ENCODE measurements at places on chromosomes 3 and 15. TPM values are rescaled to one million over a fixed set of nuclear protein-coding genes. Genes with fewer than 3 reads are reported as not detected.

The EFHB gene
- 0.78 TPM for total RNA-seq

The GOLGA6B gene
- total RNA-seq = not detected

DNA sequence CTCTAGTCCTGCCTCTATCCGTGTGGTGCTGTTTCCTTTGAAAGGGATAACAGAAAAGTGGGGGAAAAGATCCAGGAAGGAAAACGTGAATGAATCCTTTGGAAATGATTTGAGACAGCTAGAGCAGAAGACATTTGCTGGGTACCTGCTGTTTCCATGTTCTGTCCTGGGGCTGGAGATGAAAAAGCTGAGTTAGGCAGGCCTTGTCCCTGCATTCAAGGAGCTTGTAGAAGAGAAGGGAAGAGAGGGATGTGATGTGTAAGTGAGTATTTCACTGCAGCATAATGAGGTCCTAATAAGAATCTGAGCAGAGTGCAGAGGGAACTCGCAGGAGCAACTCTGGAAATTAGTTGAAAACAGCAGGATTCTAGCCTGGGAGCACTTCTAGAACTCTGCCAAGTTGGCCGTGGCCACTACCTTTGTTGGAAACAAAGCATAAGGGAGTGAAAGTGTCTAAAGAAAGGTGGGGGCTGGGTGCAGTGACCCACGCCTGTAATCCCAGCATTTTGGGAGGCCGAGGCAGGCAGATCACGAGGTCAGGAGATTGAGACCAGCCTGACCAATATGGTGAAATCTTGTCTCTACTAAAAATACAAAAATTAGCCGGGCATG lies 13.8 kb upstream of the SEMA4B start:
- H3K27me3 ChIP-seq = no peaks in the 10 kb centered on the region
- H3K4me3 ChIP-seq = no peak overlapping the region
- H3K27ac ChIP-seq = peak overlapping the region; percentile 82
- H3K36me3 ChIP-seq = no peaks in the 10 kb centered on the region

GRCh38 chr15:52427804-52428203 lies 100.9 kb downstream of the MYO5A start:
- no peaks in the 10 kb centered on the region for H3K4me1 ChIP-seq
- no peak overlapping the region for H3K4me3 ChIP-seq
- DNase-seq = no peak
- no peak overlapping the region for H3K27ac ChIP-seq

DNA sequence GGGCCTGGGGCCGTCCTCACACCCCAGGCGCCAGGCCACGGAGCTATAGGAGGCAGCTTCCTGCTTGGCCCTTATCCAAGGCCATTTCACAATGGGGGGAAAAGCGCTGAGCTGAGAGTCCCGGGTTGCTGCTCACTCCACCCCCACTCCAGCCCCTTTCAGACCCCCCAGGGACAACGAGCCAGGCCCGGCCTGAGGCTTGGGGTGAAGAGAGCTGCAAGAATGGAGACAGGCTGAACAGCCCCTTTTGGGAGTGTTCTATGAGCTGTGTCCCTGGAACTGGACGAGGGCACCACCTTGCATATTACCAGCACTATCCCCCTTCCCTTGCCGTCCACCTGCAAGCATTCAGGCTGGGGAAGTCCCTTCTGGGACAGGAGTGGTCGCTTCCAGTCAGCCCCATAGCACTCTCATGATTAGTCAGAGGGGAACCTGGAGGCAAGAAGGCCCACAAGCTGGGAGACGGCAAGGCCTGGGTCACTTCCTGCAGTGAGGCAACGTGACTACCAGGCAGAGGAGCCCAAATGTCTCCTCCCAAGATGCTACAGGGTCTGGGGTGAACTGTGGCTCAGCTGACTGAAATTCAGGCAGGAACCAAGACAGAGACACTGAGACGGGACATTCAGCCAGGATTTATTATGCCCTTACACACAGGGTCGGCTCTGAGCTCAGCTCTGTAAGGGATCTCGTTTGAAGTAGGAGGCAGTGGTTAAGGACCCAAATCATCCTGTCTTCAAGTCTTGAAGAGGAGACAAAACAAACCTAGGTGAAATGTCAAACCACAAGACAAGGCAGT lies 8.6 kb upstream of the SRP14 start:
- no peaks in the 10 kb centered on the region for H3K36me3 ChIP-seq
- peaks cover 71% of the 10 kb centered on the region for H3K4me1 ChIP-seq
- H3K4me3 ChIP-seq = peak overlapping the region; percentile 68
- no peak for DNase-seq

- no peak overlapping the region for H3K4me3 ChIP-seq
- no peak overlapping the region for H3K27ac ChIP-seq
- no peaks in the 10 kb centered on the region for H3K4me1 ChIP-seq
- no peak for DNase-seq
Observed at GRCh38 chr3:94596887-94597566, 534.2 kb downstream of the NSUN3 start.

GRCh38 chr15:54089776-54090175 lies 111.5 kb downstream of the UNC13C start:
- H3K36me3 ChIP-seq = no peaks in the 10 kb centered on the region
- no peaks in the 10 kb centered on the region for H3K4me1 ChIP-seq
- H3K27me3 ChIP-seq = peaks cover 34% of the 10 kb centered on the region
- no peak for DNase-seq
- no peak overlapping the region for H3K27ac ChIP-seq

DNA sequence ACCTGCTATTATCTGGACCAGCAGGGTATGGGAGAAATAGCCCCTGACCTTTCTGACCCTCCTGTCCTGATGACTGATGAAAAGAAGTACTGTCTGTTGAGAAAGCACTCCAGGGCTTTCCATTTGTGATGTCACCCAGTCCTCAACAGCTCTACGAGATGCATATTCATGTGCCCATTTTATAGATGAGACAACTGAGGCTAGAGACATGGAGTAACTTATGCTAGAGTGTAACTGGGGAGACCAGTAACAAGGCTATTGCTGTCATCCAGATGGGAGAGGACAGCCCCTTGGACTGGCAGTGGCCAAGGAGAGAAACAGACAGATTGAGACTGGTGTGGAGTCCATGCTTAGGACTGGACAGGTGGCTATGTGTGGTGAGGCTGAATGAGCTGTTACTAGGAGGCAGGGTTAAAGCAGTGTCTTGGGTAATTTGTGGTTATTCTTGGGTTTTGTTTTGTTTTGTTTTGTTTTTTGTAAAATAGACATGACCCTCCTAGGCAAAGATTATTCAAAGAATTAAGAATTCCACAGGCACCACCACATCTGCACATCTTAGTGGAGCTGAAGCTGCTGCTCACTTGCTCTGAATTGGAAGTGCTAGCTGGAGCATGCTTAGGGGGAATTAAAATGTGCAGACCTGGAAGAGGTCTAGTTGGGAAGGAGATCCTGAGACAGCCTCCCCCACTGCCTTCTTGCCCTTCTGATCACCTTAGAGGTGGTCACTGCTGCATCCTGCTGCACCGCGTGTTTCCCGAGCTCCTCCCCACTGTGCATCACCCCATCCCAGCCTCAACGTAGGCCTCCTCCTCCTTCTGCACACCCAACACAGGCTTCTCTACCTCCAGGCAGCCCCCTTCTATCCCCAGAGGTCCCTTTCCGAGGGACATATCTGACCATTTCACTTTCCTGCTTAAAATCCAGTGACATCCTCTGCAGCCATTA lies 8.4 kb downstream of the HRH1 start:
- peaks cover 40% of the 10 kb centered on the region for H3K27me3 ChIP-seq
- H3K4me1 ChIP-seq = no peaks in the 10 kb centered on the region
- H3K36me3 ChIP-seq = no peaks in the 10 kb centered on the region

DNA sequence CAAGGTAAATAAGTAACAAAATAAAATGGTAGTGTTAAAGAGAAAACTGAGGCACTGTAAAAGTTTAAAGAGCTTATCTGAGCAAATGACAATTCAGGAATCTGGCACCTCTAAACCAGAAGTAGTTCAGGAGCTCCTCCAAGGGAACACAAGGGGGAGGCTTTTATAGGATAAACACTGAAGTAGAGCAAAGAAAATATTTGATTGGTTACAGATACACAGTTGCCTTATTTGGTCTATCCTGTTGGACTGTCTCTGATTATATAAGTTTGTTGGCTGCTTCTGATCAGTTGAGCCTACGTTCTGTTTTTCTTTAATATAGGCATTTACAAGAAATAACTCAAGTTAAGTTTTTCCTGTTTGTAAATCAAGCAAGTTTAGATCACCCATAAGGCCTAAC lies 146.9 kb downstream of the ERC2 start:
- H3K27me3 ChIP-seq = peaks cover 10% of the 10 kb centered on the region
- H3K4me3 ChIP-seq = no peak overlapping the region
- H3K4me1 ChIP-seq = peaks cover 11% of the 10 kb centered on the region
- DNase-seq = no peak

DNA sequence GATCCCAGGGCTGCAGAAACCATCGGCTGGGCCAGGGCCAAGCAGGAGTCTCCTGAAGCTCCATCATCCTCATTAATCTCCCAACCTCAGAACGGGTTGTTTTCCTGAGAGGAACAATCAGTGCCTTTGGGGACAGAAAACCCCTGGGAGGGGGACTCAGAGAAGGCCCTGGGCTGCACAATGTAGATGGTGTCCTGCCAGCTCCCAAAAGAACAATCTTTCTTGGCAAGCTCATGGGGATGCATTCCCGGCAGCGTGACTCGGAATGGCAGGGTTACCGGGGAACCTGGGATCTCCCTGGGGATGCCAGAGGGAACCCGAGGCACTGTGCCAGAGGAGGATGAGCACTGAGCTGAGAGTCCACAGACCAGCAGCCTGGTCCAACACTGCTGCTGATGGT lies 72.1 kb upstream of the ATP2B2 start:
- H3K4me1 ChIP-seq = no peaks in the 10 kb centered on the region
- no peak overlapping the region for H3K27ac ChIP-seq
- no peak overlapping the region for H3K4me3 ChIP-seq

DNA sequence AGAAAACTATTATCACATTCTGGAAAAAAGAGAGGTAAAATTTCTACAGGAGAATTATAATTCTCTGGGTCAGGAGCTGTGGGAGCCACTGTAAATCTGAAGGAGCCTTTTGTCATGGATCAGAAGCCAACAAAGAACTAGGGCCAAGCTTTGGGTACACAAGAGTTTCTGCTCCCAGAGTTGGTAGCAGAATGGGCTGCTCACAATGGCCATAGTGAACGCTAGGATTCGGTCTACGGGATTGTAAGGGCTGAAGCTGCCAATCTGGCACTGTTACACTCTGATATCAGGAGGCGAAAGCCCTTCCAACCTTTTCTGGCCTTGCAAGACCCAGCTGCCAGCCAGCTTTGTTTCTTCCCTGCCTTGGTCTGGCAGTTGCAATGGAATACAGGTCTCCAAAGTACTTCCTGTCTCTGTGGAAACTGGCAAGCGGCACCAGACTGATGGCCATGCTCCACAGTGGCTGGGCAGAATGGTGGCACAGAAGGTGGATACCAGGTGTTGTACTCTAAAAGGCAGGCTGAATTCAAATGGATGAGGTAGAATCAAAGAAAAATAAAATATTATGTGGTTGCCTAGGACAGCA lies 831.7 kb downstream of the CADM2 start:
- no peaks in the 10 kb centered on the region for H3K27me3 ChIP-seq
- no peak overlapping the region for H3K4me3 ChIP-seq
- no peaks in the 10 kb centered on the region for H3K4me1 ChIP-seq
- H3K36me3 ChIP-seq = no peaks in the 10 kb centered on the region

DNA sequence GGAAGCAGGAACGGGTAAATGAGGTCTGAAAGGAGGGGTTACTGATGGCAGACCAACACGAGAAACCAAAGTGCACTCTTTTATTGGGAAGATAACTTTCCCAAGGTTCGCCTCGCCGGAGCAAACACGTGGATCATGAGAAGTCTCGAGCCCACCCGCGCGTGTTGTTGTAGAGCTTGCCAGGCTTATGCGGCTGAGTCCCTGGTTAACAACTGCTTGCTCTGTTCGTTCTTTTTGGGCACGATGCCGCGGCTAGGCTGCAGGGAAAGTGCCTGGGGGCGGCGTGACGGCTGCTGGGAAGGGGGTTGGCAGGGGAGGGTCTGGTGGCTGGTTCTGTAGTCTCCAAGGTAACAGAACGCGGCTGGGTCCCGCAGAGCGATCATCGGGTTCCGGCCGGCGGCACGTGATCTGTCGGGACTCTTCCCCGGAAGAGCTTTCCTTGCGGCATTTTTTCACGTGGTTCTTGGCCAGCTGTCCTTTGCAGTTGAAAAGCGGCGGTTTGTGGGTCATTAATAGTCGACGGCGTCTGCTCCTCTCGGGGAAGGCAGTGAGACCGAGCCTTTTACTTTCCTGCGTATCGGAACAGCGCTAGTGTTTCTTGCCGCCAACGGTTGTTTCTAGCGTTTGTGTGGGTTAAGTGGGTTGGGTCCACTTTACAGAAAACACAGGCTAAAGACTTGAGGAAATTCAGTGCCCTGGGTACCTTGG lies 1.5 kb downstream of the MGA start:
- peaks cover 19% of the 10 kb centered on the region for H3K4me1 ChIP-seq
- no peaks in the 10 kb centered on the region for H3K27me3 ChIP-seq
- peak; percentile 67 for DNase-seq
- no peaks in the 10 kb centered on the region for H3K36me3 ChIP-seq
- H3K4me3 ChIP-seq = peak overlapping the region; percentile 95
- peak overlapping the region; percentile 93 for H3K27ac ChIP-seq

DNA sequence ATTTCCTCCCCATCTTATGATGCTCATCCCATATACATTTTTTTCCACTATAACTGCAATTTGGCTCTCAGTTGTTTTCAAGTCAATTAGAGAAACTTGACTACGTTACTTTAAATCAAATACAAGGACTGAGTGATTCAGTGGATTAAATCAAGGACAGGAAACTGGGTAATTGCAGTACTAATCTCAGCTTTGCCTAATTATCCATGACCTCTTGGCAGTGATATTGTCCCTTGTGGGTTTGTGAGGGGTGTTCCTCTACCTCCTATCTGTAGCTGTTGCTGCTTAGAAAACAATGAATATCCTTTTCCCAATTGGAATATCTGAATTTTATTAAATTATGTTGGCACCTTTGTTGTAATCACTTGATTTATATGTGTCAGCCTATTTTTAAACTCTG lies 79.4 kb downstream of the ZPLD1 start:
- H3K36me3 ChIP-seq = no peaks in the 10 kb centered on the region
- no peak overlapping the region for H3K27ac ChIP-seq
- DNase-seq = no peak
- H3K27me3 ChIP-seq = peaks cover 7% of the 10 kb centered on the region

DNA sequence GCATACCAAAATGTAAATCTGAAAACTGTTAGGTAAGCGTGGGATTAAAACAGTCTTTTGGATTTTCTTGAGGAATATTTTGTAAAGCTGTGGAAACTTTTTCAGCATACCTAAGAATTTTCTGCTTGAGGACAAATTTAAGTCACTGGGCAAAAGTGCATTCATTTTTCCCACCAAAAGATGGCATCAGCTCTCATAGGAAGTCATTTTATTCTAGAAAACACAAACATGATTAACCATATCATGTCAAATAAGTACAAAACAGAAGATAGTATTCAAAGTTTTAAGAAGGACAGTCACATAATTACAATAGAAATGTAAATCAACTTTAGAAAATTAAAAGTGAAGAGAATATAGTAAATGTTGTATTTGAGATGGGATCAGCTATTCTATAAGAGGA lies 63.5 kb downstream of the SLC49A4 start:
- DNase-seq = no peak
- peaks cover 5% of the 10 kb centered on the region for H3K36me3 ChIP-seq
- no peak overlapping the region for H3K4me3 ChIP-seq
- H3K27ac ChIP-seq = peak overlapping the region; percentile 46

Measured in naive thymus-derived CD8-positive, alpha-beta T cell (primary cell).